ENCODE measurements at places on chromosomes 12 and 14.

- DNase-seq: no peak
These were observed 59.5 kb downstream of the SMUG1 start for GRCh38 chr12:54129028-54129903.

- no peak for DNase-seq
These were observed 135.5 kb upstream of the PZP start for GRCh38 chr12:9343731-9344130.

- no peak for DNase-seq
These were observed 544.2 kb downstream of the ETNK1 start for GRCh38 chr12:23169012-23169695.

DNA sequence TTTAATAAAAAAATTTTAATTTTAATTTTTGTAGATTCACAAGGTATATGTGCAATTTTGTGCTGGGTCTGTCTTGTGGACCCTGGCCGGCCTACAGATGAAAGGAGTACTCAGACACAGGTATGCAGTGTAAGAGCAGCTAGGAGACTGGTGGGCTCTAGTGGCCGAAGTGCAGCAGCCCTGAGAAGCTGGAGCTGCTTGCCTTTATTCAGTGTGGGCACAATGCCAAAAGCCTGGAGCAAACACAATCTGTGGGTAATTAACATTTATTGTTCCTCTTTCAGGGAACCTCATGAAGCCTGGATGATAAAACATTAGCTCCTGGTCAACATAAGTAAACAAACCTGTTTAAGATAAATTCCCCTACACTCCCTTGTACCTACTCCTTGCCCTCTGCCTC lies 135.7 kb upstream of the SEL1L start:
- DNase-seq: no peak

- DNase-seq: no peak
These were observed 10.4 kb downstream of the TMEM229B start for GRCh38 chr14:67477926-67478799.

GRCh38 chr12:59600171-59600570 lies 4.3 kb downstream of the SLC16A7 start:
- DNase-seq: no peak

- DNase-seq: no peak
These were observed 5.9 kb upstream of the TEX22 start for GRCh38 chr14:105392131-105393090.

DNA sequence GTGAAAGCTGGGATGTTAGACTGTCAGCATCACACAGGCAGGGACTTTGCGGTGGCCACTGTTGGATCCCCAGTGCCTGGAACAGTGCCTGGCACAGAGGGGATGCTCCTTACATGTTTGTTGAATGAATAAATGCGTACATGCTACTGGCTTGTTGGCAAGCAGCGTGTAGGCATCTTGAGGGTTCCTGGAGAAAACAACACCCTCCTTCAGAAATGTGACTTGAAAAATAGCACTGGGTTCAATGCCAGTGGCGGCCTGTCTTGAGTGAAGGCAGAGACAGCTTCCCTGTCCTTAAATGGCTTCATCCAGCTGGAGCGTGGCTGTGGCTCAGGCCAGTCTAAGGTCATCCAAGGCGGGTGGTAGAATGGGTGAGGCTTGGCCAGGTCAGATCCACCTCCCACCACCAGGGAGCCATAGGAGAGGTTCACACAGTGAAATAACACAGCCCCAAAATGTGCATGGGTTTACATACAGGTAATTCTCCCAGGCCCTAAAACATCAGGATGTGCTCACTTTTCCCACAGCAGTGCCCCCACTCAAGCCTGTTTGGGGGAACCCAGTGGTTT lies 171.4 kb downstream of the PHETA1 start:
- DNase-seq: no peak

DNA sequence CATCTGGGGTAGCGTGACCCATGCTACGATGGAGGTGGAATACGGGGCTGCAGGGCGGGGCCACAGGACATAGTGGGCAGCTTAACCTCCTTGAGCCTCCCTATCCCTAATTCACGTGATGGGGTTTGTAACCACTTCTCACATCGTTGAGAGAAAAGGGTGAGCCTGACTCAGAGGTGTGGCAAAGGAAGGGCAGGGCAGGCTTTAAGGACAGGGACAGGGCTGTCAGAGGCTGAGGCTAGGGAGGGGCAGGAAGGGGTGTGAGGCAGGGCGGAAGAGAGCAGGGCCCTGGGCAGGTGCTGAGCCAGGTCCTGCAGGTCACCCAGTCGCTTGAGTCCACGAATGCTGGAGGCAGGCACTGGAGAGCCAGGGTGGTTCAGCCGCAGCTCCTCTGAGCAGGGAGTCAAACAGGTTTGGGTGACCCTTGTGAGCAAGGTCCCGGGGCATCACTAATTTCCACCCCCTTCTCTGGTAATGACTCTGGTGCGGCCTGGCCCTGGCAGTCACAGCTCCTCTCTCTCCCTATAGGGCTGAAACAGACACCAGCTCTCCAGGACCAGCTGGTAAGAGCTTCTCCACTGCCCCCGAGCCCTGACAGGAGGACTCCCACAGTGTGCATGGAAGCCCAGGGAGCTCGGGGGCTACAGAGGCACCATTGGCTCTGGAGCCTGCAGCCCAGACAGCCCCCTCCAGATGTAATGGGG lies 7.5 kb upstream of the AQP2 start:
- DNase-seq: no peak

- DNase-seq: no peak
These were observed 4.7 kb downstream of the PPP1R1A start for GRCh38 chr12:54583726-54584125.

DNA sequence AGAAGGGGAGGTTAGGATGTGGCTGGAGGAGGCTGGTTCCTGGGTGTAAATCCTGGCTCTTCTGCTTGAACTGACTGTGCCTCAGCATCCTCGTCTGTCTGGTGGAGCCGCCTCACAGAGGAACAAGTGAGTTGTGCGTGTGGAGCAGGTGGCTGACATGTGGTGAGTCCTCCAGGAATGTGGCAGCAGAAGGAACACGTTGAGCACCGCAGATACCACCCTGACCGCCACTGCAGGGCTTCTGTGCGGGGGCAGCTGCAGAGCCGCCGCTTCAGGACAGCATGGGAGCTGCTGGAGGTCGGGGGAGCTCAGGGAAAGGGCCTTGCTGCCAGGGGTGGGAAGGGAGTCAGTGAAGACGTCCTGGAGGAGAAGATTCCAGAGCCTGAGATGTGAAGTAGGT lies 48.9 kb downstream of the TRAF3 start:
- DNase-seq: no peak

- DNase-seq: no peak
These were observed 96.6 kb downstream of the EMP1 start for GRCh38 chr12:13293096-13293495.

GRCh38 chr12:132356691-132357622 lies 27.6 kb upstream of the GALNT9 start:
- no peak for DNase-seq

- DNase-seq: no peak
These were observed 9.0 kb downstream of the RDH16 start for GRCh38 chr12:56948457-56948777.

DNA sequence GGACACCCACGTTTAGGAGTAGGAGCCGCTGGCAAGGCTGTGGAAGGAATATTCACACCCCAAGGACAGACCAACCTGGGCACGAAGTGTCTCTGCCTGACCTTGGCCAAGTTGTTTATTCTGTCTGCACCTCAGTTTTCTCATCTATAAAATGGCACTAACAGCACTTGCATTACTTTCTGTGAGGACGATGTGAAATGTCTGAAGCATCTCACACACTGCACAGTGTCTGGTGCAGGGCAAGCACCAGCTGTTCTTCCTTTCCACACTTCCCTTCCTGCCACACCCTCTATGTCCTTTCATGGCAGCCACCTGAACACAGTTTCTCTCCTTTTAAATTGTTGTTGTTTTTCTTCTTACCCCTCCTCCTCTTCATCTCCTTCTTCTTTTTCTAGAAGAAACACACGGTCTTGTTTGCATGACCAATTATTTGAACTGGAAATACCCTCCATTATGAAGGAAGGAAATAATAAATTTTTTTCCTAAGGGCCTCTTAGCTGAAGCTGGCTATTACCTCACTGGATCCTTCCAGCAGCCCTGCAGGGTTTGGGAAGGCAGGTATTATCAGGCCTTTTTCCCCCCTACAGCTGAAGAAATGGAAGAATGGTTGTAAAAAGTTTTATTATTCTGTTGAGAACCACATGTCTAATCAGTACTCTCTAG lies 42.9 kb upstream of the ATP23 start:
- DNase-seq: no peak

DNA sequence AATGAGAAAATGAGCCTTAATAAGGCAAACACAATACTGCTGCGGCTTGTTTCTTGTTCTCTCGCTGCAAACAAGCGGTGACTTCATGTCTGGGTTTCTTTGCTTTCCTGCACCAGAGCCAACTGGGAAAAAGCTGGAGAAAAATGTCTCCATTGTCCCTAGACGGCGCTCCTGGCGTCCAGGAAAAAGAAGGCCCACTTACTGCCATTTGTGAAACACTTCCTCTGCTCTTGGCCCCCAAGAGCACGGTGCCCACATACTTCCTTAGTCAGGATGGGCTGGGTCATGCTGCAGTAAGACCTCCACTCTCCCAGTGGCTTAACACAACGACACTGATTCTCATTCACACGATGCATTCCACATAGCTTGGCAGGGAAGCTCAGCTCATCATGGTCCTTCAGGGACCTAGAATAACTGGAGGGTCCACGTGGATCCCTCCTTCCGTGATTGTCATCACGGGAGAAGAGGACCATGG lies 86.0 kb upstream of the BCL11B start:
- no peak for DNase-seq

DNA sequence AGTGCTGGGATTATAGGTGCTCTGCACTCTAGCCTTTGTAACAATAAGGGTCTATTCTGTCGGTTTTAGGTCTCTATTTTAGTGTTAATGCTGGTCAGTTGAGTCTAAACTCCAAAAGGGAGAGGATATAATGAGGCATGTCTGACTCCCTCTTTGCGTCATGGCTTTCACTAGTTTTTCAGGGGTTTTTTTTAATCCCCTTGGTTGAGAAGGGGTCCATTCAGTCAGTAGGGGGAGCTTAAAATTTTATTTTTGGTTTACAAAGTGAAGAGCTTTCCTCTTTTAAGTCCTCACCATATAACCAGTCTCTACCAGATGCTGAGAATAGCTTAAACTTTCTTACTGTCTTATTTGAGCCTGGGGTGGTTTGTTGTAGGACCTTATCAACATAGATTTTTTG lies 106.9 kb downstream of the PRKCH start:
- no peak for DNase-seq

DNA sequence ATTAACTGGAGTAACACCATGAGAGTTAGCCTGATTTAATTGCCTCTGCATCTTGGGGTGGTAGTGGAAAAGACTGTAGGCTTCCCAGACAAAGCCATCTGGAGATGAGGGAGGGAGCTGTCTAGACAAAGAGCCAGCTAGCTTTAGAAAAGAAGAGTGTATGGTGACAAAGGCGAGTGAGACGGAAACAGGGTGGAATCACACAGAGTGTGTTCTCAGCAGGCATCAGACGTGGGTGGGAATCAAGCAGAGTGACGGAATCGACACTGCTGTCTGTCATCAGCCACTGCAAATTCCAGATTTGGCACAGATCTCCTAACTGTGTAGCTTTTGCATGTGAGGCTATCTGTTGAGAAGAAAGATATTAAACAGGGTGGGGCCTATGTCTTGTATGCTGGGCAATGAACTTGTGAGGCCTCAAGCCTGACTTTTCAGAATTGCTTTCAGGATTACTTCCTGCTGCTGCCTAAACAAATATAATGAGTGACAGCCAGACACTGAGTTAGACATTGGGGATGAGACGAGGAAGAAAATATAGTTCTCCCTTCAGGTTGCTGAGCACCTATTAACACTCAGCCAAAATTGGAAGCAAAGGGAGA lies 236.5 kb upstream of the GRIP1 start:
- no peak for DNase-seq

GRCh38 chr14:89912667-89913211 lies 41.8 kb downstream of the EFCAB11 start:
- no peak for DNase-seq

DNA sequence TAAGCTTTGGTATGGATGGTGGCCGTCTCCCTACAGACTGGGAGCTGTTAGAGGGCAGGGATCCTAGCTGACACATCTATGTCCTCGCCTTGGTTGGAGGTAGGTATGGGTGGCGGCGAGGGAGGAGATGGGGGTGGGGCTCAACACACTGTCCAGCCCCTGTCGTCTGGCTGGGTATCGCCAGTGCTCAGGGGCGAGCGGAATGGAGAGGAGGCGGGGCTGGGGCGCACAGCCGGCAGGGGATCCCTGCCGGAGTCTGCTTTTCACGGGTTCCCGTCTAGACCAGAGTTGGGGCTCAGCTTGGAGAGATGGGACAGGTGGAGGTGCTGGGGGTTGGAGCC lies 16.1 kb downstream of the TAMALIN start:
- no peak for DNase-seq

DNA sequence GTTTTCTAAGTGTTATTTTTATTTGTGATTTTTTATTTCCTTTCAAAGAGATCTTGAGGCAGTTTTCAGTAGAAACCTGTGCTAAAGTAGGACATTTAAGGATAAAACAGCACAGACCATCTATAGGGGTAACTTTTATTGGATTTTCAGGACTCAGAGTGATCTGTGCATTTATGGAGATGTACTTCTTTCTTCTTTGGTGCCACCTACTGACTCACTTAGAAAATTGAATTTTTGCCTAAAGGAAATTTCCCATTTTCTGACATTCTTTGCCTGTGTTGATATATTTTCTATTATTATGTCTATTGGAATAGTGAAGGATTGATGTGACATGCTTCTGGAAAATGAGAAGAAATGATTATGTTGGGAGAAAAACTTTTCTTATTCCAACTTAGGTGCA lies 113.0 kb downstream of the UNC79 start:
- DNase-seq: no peak

GRCh38 chr12:52162981-52163380 lies 28.8 kb downstream of the KRT80 start:
- DNase-seq: no peak

DNA sequence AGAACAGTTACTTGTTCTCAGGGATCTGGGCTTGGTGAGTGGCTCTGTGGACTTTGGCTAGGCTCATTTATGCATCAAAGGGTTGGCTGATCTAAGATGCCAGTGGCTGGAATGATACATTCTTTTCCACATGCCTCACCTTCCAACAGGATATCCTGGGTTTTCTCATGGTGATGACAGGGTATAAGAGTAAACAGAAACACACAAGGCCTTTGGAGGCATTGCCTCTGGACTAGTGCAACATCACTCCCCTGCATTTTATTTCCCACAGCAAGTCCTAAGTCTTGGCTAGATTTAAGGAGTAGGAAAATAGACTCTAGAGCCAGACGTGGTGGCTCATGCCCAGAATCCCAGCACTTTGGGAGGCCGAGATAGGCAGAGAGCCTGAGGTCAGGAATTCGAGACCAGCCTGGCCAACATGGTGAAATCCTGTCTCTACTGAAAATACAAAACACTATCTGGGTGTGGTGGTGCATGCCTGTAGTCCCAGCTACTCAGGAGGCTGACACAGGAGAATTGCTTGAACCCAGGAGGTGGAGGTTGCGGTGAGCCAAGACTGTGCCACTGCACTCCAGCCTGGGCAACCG lies 47.9 kb downstream of the RPH3A start:
- DNase-seq: no peak

DNA sequence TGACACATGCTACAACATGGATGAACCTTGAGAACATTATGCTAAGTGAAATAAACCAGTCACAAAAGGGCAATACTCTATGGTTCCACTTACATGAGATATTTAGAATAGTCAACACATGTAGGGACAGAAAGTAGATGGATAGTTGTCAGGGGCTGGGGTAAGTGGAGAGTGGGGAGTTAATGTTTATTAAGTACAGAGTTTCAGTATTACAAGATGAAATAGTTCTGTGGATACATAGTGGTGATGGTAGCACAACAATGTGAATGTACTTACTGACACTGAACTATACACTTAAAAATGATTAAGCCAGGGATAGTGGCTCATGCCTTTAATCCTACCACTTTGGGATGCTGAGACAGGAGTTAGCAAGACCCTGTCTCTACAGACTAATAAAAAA lies 8.7 kb downstream of the NUP107 start:
- DNase-seq: no peak

All from CMK (cell line).